ENCODE measurements at places on chromosomes 4 and X.

DNA sequence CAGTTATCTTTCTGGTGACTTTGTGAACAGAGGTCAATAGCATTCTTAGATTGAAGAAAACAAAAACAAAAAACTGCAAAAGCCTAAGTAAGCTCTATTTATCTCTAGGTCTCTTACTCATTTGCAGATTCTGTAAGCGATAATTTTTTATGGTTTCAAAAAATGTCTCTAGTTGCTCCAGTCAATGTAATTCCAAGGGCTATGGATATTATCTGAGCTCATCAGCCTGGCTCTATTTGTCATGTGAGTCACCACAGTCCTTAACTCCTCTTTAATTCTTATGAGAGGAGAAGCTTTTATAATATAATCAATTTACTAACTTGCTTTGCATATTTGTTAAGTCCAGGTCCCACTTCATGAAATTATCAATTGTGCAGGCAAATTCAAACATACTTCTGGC, 79.1 kb downstream of the NPFFR2 start:
- DNase-seq: no peak

- DNase-seq: no peak
Observed at GRCh38 chr4:99221980-99222379, 2.9 kb upstream of the ADH6 start.

- DNase-seq: no peak
Observed at GRCh38 chr4:31791666-31792065, 1071.5 kb downstream of the PCDH7 start.

GRCh38 chrX:100350704-100351489, 59.2 kb downstream of the PCDH19 start:
- DNase-seq: no peak

DNA sequence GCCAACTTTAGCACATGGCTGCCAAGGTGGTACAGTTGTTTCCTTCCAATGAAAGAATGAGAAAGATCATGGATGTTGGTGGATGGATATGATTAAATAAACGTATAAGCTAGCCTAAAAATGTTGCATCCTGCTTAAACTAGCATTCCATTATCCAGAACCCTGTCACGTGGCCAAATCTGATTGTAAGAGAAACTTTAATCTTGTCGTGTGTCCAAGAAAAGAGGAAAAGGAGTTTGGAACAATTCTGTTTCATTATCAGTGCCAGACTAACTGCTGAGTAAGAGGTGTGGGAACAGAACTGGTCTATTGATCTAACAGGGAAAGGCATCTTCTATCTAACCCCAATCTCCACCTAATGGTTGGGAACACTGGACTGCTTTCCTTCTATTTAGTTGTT, 325.2 kb upstream of the BMP3 start:
- DNase-seq: no peak

GRCh38 chr4:88446124-88446523, 10.8 kb upstream of the HERC5 start:
- no peak for DNase-seq

DNA sequence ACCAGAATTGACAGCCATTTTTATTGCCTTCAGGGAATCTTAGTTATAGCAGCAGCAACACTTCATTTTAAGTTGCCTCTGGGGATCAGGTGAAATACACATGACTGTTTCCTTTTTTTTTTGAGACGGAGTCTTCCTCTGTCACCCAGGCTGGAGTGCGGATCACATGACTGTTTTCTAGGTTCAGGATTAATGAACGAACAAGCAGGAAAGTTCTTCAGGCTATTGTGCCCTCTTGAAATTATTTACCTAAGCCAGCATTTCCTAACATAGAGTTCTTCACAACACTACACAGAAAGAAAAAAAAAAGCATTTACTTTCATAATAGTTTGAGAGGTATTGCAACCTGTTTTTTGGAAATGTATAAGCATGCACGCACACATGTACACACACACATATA, 2032.8 kb downstream of the PCDH7 start:
- no peak for DNase-seq

DNA sequence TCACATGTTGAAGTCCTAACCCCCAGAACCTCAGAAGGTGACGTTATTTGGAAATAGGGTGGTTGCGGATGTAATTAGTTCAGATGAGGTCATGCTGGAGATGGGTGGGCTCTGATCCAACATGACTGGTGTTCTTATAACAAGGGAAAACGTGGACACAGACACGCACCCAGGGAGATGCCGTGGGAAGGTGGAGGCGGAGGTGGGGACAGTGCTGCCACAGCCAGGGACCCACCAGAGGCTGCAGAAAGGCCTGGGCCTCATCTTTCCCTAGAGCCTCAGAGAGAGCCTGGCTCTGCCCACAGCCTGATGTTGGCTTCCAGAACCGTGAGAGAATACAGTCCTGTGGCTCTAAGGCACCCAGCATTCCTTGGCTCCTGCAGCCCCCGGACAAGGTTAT, 7.9 kb upstream of the HMX1 start:
- DNase-seq: no peak

DNA sequence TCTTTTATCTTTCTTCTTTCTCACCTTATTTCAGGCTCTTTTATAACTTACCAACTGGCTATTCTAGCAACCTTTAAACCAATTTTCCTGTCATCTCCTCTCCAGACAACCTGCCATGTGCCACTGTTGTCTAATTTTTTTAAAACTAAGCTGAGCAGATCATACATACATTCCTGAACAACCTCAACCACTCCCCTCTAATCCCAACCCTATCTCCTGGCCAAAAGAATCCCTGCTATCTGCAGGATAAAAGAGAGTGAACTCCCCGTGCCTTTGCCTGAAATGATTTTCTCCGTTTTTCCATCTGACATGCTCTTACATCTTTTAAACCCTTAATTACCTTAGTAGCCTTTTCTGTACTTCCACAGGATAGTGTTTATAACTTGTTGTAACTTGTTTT, 35.5 kb downstream of the DCUN1D4 start:
- no peak for DNase-seq

GRCh38 chr4:157840034-157840433, 332.8 kb downstream of the GASK1B start:
- DNase-seq: no peak

GRCh38 chr4:139567159-139567870, 11.3 kb upstream of the SETD7 start:
- no peak for DNase-seq

DNA sequence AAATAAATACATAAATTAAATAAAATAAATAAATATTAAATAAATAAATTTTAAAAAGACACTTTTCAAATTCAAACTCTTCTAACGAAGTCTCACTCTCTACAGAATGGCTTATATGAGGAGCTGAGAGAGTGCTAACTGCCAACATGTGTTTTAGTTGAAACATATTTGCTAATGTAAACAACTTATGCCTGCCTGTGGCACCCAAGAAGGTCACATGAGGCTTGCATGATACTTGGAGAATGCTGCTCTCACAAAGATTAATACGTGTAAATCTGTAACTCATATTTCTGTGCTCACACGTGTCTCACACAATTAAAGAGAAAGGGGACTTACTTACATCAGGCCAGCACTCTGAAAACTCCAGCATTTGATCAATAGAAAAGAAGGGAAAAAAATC, 43.2 kb upstream of the PITX2 start:
- DNase-seq: no peak

DNA sequence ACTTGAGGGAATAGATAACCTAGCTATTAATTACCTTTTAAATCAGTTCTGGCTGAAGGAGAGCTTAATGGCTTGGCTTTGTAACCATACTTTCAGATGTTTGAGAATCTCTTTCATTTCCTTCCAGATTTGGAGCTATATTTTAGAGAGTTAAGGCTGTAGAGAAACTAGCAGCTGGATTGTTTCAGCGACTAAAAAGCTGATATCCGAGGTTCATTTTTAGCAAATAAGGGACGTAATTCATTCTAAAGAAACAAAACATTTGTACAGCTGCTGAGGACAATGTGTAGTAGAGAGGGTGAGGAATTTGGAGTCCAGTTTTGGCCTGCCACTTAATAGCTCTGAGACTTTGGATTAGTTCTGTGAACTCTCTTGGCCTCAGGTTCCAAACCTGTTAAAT, 12.2 kb downstream of the OSTC start:
- no peak for DNase-seq
